RPMI7951 (cell line): ENCODE measurements at places on chromosomes 7 and 10. TPM values are rescaled to one million over a fixed set of nuclear protein-coding genes. Genes with fewer than 3 reads are reported as not detected.

The POU6F2 gene
- total RNA-seq, result not detected in 2 replicates

The CRPPA gene
- 2.8 and 3.4 TPM in 2 replicates for total RNA-seq

The CYP3A7 gene
- total RNA-seq, result not detected in 2 replicates

The OGDHL gene
- total RNA-seq, result not detected in 2 replicates

The GPR15LG gene
- total RNA-seq, result not detected in 2 replicates

The COL28A1 gene
- total RNA-seq, result under 0.01 TPM in 1 of 2 replicates, not detected in the other
